GM04503 (cell line): ENCODE measurements at places on chromosomes 11 and 22.

DNA sequence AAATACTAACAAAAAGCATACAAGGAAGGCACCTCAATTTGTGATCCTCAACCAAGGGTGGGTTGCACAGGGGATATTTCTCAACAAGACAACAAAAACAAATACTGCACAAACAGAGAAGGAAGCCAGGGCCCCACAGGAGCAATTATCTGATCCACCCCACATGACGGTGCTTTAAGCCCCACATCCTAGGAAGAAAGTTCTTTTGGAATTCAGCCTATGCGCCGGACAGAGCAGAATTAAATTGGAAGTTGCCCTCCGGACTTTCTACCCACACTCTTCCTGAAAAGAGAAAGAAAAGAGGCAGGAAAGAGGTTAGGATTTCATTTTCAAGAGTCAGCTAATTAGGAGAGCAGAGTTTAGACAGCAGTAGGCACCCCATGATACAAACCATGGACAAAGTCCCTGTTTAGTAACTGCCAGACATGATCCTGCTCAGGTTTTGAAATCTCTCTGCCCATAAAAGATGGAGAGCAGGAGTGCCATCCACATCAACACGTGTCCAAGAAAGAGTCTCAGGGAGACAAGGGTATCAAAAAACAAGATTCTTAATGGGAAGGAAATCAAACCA, 40.6 kb downstream of the OSBP start:
- no peak for DNase-seq

DNA sequence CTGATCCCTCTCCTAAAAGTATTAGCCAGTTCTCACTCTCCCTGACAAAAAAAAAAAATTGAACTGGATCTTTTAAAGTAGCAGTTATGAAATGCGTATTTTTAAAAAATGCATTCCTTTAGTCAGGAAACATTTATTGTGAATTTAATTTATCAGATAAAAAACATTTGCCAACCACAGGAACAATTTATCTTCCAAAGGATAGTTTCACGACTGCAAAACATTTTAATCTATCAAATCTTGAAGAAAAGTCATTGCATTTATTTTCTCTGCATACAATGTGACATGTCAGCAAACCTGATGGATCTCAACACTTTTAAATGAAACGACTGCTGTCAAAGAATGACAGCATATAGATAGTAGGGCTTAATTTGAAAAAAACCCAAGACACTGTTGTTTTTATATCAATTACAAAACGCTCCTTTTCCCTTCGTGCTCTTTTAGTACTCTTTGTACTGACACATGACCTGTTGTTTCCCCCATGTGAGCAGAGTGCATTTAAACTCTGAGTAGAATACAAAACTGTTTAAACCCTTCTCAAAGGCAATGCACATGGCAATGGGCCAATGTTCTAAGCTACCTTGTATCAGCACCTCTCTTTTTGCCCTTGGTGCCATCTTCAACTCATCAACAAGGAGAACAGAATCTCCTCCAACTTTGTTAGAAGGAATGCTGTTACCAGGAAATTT, 107.0 kb downstream of the ATG16L2 start:
- no peak for DNase-seq

DNA sequence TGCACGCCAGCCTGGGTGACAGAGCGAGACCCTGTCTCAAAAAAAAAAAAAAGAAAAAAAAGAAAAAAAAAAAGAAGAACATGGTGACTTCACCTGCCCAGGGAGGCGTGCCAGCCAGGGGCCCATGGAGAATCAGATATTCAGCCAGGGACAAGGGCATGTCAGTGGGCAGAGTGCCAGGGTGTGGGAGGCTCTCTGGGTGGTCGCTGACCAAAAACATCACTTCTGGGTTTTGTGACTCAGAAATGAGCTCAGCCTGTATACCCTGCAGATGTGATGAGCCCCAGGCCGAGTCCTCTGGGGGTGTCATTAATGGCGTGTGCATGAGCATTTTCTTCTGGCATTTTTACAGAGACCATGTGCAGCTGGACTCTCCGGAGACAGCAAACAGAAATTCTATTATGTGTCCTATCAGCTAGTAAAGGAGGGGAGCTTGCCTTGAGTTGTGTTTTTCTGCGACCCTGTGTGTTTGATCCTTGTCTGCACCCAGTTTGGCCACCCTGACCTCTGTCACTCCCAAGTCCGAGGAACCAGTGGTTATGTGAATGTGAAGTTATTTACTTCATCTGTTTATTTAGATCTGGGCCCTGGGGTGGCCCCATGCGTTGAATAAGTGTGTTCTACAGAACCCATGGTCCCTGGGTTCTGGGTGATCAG, 53.6 kb downstream of the BCR start:
- no peak for DNase-seq

GRCh38 chr11:29214833-29215232, 802.0 kb downstream of the KCNA4 start:
- no peak for DNase-seq

DNA sequence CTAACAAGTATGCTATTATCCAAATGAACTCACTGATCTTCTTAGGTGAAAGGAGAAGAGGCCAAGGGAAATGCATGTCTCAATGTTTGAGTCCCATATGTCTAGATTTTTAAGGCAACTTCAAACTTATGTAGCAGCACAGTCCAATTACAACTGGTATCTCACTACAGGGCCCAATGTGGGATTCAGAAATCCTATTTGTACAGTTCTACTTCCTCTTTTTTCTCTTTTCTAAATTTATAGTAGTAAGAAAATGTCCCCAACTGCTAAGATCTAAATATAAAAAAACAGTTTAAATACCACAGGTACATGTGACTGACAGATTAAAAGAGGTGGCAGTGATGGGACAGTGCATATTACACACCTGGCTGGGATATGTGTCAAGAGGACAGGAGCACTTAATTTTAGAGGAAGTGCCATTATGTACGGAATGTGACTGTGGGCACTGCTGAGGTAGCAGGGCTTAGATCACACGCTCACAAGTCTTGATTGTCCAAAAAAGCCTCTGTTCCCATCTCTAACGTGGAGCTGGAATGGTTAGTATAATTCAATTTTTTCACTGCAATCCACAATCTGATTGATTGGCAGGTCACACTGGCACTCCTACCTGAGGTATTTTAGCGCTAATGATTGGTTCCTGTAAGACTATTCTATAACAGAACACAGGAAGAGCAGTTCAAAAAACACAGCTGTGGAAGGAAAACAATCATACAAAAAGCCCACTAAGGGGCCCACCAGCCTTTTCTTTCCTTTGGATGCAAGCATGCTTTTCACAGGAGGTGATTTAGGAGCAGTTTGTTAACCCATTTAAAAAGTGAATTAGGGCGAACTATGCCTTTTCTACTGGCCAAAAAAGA, 34.6 kb downstream of the APOL5 start:
- DNase-seq = no peak
